ENCODE measurements at places on chromosomes 16 and 17.

DNA sequence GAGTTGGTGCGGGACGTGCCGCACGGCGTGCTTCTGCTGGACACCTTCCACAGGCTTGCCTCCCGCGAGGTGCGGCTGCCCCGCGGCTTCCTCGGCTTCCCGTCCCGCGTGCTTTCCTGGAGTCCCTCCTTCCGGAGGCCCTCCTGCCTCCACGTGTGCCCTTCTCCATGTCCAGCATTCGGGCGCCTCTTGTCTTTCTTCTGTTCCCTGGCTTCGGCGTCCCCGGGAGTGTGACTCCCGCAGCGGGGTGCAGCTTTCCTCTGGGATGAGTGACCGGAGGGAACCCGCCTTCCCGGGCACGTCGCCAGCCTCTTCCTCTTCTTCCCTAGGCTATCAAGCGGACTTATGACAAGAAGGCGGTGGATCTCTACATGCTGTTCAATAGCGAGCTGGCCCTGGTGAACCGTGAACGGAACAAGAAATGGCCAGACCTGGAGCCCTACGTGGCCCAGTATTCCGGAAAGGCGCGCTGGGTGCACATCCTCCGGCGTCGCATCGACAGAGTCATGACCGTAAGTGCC is 23.0 kb downstream of the DNAH2 start:
- DNase-seq = no peak

- no peak for DNase-seq
Measured at GRCh38 chr17:46925185-46925868, 2.4 kb downstream of the GOSR2 start.

GRCh38 chr17:64291268-64291851 is 28.3 kb upstream of the TEX2 start:
- no peak for DNase-seq

DNA sequence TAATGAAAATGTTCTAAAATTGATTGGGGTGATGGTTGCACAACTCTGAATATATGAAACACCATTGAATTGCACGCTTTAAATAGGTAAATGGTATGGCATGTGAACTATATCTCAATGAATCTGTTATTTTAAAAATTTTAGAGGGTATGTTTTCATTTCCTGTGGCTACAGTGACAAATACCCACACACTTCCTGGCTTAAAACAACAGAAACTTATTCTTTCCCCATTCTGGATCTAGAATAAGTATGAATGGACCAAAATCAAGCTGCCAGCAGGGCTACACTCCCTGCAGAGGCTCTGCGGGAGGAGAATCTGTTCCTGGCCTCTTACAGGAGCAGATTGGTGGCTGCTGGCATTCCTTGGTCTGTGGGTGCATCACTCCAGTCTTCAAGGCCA is 11.3 kb upstream of the PECAM1 start:
- no peak for DNase-seq

DNA sequence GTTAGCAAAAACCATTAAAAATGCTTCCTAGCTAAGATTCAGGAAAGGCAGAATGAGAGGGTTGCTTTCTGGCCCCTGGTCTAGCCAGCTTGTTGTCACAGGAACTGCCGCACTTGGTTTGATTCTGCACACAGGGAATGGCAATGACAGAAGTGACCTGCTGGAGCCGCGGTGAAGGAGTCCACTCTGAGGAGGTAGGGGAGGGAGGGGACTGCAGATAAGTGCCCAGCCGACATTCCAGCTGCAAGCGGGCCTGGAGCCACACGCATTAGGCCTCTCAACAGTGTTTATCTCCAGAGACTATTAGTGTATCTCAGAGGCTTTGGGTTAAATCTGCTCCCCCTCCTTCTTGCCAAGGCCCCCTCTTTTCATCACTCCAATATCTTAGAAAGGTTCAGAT is 38.6 kb downstream of the CDRT15 start:
- DNase-seq = no peak

DNA sequence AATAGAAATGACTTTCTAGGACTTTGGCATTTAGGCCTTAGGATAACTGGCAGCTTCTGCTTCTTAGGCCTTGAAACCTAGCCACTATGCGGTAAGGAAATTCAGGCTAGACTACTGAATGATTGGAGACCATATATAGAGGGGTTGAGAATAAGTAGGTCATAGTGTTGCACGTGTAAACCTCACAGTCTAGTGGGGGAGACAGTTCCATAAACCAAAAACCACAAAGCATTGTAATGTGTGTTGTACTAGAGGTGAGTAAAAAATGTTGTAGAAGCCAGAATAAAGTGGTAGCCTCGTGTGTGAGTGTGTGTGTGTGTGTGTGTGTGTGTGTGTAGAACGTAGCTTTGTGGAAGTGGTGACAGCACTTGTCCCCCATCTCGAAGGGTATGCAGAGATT is 188.5 kb downstream of the MAP2K6 start:
- DNase-seq = no peak

- DNase-seq = no peak
Measured at GRCh38 chr17:28898527-28898955, 1.0 kb upstream of the FLOT2 start.

DNA sequence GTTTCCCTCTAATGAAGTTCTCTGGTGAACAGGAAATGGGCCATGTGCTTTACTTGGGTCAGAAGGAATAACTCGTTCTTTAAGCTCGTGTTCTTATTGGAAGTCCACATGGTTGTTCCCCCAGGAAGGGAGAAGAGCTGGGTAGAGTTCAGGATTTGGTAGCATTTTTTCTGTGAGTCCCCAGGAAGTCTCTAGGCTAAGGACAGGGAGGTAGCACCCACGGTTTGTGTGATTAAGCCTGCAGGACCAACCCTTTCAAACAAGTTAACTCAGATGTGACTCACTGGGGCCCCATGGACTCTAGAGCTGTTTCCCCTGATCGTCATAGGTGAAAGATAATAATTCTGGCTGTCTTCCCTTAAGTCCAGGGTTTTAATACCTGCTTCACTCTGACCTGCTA is 16.4 kb downstream of the SAP30BP start:
- no peak for DNase-seq

GRCh38 chr17:76791053-76791980 is 53.4 kb downstream of the MFSD11 start:
- peak; percentile 38 for DNase-seq

GRCh38 chr17:74527756-74528155 is 3.5 kb downstream of the CD300LB start:
- DNase-seq = no peak

DNA sequence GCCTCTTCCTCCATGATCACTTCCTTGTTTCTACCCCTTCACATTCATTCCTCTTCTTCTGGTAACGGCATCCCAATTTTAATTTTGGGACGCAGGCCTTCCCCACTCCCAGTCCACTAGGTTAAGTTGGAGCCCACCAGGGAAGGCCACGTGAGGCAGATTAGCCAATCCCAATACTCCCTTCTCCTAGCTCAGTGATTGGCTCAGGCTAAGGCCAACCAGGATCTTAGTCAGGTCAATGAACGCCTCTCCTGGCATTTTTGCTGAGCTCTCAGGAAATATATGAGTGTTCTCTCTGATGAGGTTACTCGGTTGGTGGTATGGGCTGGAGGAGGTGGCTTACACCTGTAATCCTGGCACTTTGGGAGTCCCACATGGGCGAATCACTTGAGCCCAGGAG is 15.4 kb downstream of the SEZ6L2 start:
- no peak for DNase-seq

DNA sequence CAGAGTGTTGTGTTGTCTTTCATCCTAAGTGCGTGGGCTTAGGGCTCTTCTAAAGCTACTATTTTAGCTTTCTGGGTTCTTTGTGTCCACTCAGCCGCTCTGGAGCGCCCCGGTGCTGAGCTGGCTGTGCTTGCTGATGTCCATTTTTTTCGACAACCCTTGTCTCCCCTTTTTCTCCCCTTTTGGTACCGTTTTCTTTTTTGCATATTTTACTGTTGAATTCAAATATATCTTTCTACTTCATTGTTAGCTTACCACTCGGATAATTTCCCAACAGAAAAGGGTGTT is 1.2 kb downstream of the SRRM2 start:
- no peak for DNase-seq

GRCh38 chr16:66304151-66304550 is 62.3 kb upstream of the CDH5 start:
- DNase-seq = no peak

GRCh38 chr16:20382202-20382948 is 22.2 kb downstream of the PDILT start:
- no peak for DNase-seq

DNA sequence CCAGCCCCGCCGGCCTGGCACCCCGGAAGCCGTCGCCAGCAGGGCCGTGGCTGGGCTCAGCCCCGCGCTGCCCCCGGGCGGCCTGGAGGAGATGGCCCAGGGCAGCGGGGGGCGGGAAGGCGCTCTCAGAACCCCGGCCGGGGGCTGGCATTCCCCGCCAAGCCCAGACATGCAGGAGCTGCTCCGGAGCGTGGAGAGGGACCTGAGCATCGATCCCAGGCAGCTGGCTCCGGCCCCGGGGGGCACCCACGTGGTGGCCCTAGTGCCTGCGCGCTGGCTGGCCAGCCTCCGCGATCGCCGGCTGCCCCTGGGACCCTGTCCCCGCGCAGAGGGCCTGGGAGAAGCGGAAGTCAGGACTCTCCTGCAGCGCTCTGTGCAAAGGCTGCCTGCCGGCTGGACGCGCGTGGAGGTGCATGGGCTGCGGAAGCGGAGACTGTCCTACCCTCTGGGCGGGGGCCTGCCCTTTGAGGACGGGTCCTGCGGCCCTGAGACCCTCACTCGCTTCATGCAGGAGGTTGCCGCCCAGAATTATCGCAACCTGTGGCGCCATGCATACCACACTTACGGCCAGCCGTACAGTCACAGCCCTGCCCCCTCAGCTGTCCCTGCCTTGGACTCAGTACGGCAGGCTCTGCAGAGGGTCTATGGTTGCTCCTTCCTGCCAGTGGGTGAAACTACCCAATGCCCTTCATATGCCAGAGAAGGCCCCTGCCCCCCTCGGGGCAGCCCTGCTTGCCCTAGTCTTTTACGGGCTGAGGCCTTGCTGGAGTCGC is 551 bp downstream of the WDR81 start:
- no peak for DNase-seq

GRCh38 chr17:56505154-56505756 is 88.2 kb upstream of the NOG start:
- DNase-seq = no peak

DNA sequence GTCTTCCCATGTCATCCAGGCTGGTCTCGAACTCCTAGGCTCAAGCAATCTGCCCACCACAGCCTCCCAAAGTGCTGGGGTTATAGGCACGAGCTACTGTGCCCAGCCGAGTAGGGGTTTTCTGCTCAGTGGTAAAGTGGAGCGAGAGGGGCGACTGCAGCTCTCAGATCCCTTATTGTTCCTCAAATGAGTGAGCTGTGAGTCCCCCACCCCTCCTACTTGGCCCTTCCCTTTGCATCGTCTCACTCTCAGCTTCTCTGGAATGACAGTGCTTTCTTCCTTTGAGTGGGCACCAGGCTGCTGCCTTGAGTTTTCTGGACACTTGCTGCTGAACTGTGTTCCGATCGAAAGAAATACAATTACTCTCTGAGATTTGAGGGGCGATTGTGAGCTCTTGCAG is 63.5 kb downstream of the MSI2 start:
- DNase-seq = no peak

DNA sequence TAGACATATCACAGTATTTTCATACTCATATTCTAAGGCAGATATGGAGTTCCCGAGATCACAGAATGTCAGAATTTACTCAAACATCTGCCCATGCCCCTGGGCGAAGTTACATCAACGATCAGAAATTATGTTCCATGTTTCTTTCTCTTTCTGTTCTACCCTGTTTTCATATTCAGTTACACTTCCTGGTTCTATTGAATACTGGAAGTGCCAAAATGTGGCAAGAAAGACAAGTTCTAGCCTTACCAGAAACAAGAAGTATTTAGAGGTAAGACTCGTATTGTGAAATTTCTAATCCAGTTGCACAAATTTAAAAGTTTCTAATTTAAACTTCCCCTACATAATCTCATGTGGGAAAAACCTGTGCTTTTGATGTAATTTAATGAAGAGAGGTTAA is 36.1 kb downstream of the KCNJ2 start:
- DNase-seq = no peak

DNA sequence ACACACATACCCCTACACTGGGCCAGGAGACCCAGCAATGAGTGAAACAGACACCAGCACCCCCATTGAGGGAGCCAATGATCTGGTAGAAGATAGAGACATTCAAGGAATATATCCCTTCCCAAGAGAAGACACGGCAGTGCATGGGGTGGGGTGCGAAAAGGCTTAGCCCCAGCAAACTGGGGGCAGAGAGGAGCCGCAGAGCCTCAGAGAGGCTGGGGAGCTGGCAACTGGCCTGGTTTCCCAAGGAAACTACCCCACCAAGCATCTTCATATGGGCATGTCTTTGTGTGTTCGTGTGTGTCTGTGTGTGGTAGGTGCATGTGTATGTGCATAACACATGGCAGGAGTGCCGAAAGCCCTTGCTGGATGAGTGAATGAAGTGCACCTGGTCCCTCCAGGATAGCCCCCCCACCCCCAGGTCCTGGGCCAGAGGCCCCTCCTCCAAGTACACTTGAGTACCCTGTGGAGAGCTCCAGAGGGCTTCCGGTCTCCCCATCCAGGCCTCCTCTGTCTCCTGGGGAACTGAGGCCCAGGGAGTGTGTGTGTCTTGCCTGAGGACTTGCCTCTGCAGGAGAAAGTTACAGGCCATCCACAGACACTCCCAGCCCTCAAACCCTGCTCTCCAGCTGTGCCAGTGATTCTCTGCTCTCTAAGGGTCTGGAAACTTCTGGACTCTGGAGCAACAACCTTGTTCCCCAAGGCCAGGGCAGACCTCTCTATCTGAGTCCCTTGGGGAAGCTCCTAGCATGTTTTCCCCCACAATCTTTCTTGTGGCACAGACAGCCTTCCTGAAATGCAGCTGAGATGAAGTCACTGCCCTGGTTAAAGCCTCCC is 15.9 kb downstream of the TBX2 start:
- DNase-seq = no peak

DNA sequence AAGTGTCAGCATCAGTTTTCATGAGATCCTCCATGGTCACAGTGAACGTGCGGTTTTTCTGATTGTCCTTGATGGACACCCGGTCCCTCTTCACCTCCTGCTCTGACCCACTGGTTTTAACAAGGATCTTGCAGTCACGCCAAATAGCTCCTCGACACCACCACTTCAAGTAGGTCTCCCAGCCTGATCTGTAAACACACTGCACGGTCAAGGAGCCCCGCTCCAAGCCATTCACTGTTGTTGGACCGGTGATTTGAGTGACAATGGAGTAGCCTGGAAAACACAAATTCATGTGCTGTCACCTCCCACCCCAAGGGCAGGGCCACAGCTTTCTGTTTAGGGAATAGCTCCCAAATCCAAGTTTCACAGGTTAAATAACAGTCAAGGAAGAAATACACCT is 8.2 kb downstream of the CD300LF start:
- no peak for DNase-seq

- DNase-seq = no peak
Measured at GRCh38 chr17:18009609-18010420, 29.2 kb downstream of the ATPAF2 start.

DNA sequence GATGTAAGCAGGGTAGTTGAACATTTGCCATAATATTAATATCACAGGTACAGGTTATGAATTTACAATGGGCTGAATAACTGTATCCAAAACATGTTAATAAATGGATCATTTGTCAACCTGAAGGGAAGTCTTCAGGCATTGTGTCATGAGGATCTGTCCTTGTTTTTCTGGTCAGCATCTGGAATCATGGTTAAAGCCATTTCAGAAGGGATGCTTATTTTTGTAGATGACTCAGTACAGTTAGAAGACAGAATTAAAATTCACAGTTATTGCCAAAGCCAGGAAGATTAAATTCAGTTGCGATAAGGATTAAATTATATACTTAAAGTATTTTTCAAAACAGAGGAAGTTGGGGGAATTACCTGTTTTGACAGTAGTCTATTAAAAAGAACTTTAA is 8.0 kb downstream of the PSMD11 start:
- DNase-seq = no peak

GRCh38 chr16:89133457-89134127 is 38.0 kb upstream of the CDH15 start:
- DNase-seq = no peak

GRCh38 chr17:45704251-45704650 is 79.9 kb upstream of the CRHR1 start:
- no peak for DNase-seq
